Fibroblast of lung (primary cell): ENCODE measurements at places on chromosomes 6 and 20. TPM values are rescaled to one million over a fixed set of nuclear protein-coding genes. Genes with fewer than 3 reads are reported as not detected.

MYB gene
- 0.16 and 0.35 TPM in 2 replicates for polyA plus RNA-seq

DNA sequence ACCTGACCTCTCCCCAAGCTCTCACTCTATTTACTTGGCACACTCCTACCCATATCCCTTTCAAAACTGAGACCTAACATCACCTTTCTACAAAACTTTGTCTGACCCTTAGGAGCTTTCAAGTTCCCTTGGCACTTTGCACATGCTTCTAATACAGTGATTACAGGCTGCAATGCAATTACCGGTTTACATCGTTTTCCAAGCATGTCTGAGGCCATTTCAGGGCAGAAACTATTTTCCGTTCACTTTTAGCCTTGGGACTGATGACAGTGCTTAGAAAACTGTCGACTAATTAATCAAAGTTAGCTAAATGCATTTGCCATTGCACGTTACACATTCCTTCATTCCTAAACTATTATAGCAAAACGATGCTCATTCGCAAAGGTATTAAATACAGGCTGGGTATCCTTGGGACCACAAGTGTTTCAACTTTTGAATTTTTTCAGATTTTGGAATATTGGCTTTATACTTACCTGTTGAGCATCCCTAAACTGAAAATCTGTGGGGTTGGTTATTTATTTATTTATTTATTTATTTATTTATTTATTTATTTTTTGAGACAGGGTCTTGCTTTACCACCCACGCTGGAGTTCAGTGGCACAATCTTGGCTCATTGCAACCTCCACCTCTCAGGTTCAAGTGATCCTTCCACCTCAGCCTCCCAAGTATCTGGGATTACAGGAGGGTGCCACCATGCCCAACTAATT is 3.3 kb downstream of the RARS2 start:
- H3K4me1 ChIP-seq = peaks cover 2% of the 10 kb centered on the region
- peak; percentile 33 for DNase-seq
- no peaks in the 10 kb centered on the region for H3K27me3 ChIP-seq
- H3K4me3 ChIP-seq = no peak overlapping the region
- no peaks in the 10 kb centered on the region for H3K36me3 ChIP-seq

DNA sequence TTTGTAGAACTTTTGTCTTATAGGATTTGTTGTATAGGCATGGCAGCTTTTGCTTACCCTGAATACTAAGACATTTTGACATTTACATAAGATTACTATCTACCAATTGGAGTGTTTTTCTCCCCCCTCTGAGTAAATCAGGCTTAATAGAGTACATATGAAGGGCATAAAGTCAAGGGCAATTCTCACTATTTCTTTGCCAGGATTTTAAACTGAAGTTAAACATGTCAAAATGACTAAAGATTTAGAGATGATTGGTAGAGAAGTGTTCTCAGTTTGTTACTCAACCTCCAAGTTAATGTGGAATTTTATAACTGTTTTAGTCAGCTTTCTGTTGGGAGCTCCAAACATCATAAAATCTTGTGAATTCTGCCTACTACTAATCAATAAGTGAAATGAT is 157.8 kb downstream of the CDKAL1 start:
- no peaks in the 10 kb centered on the region for H3K36me3 ChIP-seq
- H3K4me3 ChIP-seq = no peak overlapping the region
- peak; percentile 56 for DNase-seq
- H3K27ac ChIP-seq = no peak overlapping the region
- no peaks in the 10 kb centered on the region for H3K4me1 ChIP-seq
- H3K27me3 ChIP-seq = no peaks in the 10 kb centered on the region

GRCh38 chr6:45721665-45722064 is 294.0 kb downstream of the CLIC5 start:
- no peaks in the 10 kb centered on the region for H3K4me1 ChIP-seq
- H3K27me3 ChIP-seq = no peaks in the 10 kb centered on the region
- no peak overlapping the region for H3K27ac ChIP-seq
- no peak overlapping the region for H3K4me3 ChIP-seq

- H3K27me3 ChIP-seq = no peaks in the 10 kb centered on the region
- peaks cover 3% of the 10 kb centered on the region for H3K4me1 ChIP-seq
- no peak overlapping the region for H3K27ac ChIP-seq
- DNase-seq = no peak
These were observed 67.8 kb downstream of the SYTL3 start for GRCh38 chr6:158717341-158718330.

CDK19 gene
- polyA plus RNA-seq = 11.3 and 12.5 TPM in 2 replicates

GABRR1 gene
- polyA plus RNA-seq = not detected in 2 replicates

PCIF1 gene
- polyA plus RNA-seq = 16.0 and 18.5 TPM in 2 replicates

DNA sequence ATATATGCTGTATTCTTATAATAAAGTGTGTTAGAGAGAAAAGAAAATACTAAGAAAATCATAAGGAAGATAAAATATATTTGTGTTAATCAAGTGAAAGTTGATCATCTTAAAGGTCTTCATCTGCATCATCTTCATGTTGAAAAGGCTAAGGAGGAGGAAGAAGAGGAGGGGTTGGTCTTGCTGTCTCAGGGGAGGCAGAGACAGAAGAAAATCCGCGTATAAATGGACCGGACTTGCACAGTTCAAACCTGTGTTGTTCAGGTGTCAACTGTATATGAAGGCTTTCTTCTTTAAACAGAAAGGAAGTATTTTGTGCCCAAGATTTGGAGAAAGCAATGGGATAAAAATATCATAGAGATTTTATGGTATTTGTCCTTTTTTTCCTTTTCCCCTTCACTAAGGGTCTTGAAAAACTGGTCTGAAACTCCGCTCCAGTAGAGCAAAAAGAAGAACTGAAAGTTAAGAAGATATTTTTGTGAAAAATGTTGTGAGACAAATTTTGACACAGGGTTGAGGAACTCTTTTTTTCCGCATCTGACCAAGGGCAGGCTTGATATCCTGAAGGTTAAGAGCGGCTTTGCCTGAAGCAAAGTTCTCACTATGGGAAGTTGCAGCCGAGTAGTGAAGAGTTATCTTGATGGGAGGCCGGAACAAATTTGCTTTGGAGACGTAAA is 350.7 kb downstream of the LAMA2 start:
- H3K27me3 ChIP-seq = no peaks in the 10 kb centered on the region
- no peaks in the 10 kb centered on the region for H3K36me3 ChIP-seq
- H3K4me3 ChIP-seq = no peak overlapping the region
- no peak overlapping the region for H3K27ac ChIP-seq

- H3K36me3 ChIP-seq = no peaks in the 10 kb centered on the region
- peaks cover 3% of the 10 kb centered on the region for H3K4me1 ChIP-seq
- peak; percentile 68 for DNase-seq
- no peaks in the 10 kb centered on the region for H3K27me3 ChIP-seq
These were observed 15.5 kb upstream of the CARMIL1 start for GRCh38 chr6:25263657-25264056.

HAO1 gene
- polyA plus RNA-seq = not detected in 2 replicates

TGM2 gene
- 129 and 238 TPM in 2 replicates for polyA plus RNA-seq

SPATA25 gene
- polyA plus RNA-seq = 0.11 and 0.19 TPM in 2 replicates

DNA sequence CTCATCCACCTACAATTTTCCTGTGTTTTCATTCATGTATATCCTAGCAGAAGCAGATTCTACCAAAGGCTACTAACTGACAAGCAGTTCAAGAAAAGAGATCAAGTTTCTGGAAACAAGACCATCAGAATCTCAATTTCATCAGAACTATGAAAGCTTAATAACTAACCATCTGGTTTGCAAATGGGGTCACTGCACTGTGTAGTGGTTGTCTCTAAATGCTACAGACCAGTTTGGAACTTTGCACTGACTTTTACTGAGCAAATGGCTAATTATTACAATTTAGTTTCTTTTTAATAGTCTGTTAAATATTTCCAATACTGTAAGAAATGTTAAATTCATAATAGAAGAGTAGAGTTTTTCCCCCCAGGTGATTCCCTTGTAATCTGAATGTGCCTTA is 64.5 kb downstream of the REPS1 start:
- H3K4me3 ChIP-seq = no peak overlapping the region
- H3K36me3 ChIP-seq = no peaks in the 10 kb centered on the region
- H3K27ac ChIP-seq = no peak overlapping the region
- H3K27me3 ChIP-seq = no peaks in the 10 kb centered on the region
- DNase-seq = no peak

GRCh38 chr6:162387718-162388382 is 339.7 kb downstream of the PRKN start:
- DNase-seq = no peak
- no peak overlapping the region for H3K27ac ChIP-seq
- H3K27me3 ChIP-seq = no peaks in the 10 kb centered on the region
- H3K36me3 ChIP-seq = no peaks in the 10 kb centered on the region
